Small intestine (tissue), 16 donors: ENCODE measurements at places on chromosomes 12 and 14. TPM values are rescaled to one million over a fixed set of nuclear protein-coding genes. Genes with fewer than 3 reads are reported as not detected.

- DNase-seq: no peak
Observed at GRCh38 chr12:1204581-1205121, 213.6 kb downstream of the ERC1 start.

- DNase-seq: no peak
Observed at GRCh38 chr12:107761502-107761904, 566 bp upstream of the PRDM4 start.

Gene LMNTD1
- 0.12 TPM for polyA plus RNA-seq

Gene ALDH2
- 173 TPM for polyA plus RNA-seq

- no peak for DNase-seq
Observed at GRCh38 chr12:85803231-85803630, 33.0 kb downstream of the RASSF9 start.

GRCh38 chr14:22040781-22041125, 367.1 kb upstream of the OR4E1 start:
- DNase-seq: no peak

DNA sequence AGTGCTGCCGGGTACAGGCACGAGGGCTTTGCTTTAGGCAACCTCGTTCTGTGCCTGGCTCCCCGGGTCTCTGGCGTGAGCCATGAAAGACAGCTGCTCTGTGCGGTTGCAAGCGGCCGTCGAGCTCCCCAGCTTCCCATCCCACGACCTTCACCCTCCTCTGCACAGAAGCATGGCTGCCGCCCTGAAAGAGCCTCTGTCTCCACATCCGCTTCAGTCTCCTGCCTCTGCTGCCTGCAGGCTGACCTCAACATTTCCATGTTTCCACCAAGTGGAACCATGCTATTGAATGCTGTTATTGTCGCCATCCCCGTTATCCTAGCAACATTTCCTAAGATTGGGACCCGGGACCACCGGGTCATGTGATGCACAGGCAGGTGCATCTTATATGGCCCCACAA, 57.1 kb downstream of the KDM2B start:
- DNase-seq: no peak

DNA sequence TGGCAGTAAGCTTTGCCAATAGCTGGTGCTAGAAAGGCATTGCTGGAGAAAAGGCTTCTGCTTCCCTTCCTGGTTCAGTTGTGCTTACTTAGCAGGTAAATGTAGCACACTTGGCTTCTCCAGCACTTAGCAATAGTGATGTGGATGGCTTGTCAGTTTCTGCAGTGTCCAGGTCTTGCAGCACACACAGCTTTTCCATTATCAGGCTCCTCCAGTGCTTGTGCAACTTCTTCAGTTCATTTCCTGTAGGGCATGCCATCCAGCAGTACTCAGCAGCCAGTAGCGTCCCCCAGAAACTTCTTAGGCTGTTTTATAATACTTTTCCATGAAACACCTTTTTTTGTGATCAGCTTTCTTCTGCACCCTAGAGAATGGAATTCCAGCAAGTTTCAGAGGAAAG, 154.6 kb downstream of the SLC6A15 start:
- no peak for DNase-seq

DNA sequence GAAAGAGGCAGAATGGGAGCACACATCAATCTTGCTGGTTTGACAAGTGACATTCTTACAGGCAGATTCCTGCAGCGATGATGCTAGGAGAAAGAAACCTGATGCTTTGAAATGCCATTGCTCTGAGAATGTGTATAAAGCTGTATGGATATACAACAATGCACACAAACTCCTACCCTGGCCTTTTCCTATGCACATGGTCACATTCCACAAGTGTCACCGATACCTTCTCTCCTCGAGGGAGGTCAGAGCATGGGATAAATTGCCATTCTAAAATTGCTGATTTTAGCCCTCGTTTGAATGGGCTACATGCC, 11.9 kb downstream of the FGF6 start:
- DNase-seq: no peak

Gene A2M
- polyA plus RNA-seq: 24.9 TPM
